A172 (cell line): ENCODE measurements at places on chromosomes 11 and 22.

- DNase-seq: no peak
Measured at GRCh38 chr11:126874831-126875230, 125.7 kb downstream of the KIRREL3 start.

DNA sequence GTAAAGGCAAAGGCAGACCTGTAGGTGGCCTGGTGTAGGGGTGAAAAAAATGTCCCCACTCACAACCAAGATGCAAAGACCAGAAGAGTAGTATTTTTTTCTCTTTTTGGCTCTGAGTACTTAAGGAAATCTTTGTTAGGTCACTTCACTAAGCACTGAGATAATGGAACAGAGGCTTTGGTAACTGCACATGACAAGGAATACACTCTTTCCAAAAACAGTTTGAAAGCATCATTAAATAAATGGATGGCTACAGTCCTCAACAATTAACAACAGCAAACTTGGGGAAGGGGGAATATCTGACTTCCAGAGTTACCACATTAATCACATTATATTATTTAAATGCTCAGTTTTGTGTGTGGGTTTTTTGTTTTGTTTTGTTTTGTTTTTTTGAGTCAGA lies 26.9 kb upstream of the PGM2L1 start:
- no peak for DNase-seq

DNA sequence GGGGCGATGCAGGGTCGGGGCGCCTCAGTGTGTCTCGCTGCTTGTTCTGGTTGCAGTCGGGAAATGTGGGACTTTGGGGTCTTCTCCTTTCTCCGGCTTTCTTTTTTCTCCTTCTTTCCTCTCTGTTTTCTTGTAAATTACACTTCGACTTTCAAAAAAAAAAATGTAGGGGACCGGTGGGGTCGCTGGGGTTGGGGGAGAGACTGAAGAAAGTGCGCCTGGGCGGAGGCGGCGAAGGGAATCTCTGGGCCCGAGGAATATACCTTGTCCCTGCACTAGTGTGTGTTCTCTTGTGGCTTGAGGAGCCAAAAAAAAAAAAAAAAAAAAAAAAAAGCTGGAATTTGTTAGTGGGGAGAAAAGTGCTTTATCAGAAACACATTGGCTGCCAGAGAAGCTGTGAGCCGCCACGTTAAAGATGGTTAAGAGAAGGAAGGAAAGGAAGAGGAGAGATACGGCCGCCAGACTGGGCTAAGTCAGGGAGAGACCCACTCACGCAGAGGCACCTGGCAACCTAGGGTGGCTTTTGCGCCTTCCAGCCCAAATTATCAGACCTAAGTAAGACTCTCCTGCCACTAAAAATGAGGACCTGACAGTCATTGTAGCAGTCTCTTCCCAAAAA lies 8.4 kb upstream of the FLI1 start:
- DNase-seq: no peak

GRCh38 chr11:96642583-96642982 lies 252.8 kb downstream of the JRKL start:
- DNase-seq: no peak

DNA sequence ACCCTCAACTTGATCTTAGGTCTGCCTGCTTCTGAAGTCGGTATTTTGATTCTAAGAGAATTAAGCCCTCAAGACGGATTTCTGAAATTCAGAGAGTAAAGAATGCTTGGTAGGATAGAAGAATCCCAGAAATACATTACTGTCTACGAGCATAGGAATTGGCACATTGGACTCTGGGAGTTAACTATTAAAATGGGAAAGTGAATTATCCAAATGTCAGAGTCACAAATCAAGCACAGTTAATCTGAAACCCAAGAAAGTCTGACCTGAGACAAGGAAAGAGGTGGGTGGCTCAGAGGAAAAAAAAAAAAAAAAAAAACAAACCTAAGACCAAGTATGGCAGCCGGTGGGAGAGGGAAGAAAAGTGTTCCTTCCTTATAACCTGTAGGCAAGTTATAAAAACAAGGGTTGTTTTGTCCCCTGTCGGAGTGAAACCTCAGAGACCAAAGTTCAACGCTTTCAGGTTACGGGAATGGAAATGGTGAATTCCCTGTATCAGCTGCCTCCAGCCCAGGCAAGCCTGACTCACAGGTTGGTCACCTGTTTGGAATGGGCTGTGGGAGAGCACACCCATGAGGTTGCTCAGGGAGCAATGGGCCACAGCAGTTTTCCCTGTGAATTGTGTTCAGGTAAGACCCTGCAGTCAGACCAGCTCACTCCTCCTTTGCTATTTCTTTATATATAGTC lies 139.0 kb downstream of the ETS1 start:
- peak; percentile 79 for DNase-seq

- DNase-seq: no peak
Measured at GRCh38 chr11:20881328-20882079, 212.1 kb downstream of the NELL1 start.

DNA sequence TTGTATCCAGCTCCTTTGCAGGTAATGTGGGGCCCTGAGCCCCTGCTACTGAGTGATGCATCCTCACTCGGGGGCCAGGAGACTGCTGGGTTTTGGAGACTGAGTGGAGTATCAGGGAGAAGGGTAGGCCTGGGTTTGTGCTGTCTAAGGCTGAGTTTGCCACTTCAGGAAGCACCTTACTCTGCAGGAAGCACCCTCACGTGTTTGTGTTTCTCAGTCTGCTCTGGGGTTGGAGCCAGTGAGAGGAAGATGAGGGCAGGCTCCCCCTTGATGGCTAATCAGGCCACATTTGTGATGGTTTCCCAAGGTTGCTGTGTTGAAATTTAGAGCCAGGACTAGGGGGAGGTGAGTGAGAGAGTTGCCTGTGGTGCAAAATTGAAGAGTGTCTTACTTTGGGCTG lies 13.7 kb upstream of the THY1 start:
- DNase-seq: no peak

DNA sequence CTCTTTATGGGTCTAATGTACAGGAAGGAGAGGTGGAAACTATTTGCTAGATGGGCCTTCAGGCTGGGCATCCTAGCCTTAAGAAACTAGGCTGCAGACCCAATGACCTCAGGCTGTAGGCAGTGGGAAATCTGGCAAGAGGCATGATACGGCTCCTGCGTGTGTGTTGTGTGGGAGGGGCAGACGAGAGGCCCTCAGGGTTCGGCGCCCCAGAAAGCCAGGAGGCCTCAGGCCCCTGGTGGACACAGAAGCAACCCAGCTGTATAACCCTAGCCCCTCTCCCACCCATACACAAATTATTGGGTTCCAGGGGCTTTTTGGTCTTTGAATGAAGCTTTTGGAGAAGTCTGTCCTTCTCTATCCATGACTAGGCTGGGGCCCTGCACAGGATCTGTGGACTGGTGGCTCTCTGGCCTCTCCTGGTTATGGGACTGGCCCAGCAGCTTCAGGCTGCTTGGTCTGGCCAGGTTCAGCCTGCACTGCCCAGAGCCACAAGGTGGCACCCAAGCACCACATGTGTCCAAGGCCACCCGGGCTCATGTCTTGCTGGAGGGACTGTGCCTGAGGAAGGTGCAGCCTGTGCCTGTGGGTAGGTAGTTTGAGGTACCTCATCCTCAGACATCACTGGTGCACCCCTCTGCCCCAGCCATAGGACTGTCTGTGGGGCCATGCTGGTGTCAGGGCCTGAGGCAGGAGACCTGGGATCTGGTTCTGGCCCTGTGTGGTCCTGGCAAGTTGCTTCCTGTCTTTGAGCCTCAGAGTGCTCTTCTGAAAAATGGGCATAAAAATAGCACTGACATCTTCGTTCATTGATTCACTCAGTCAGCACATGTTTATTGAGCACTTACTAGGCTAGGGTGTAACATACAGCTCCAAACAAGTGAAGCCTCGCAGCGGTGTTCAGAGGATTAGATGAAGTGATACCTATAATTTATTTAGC lies 87.5 kb downstream of the RRM1 start:
- DNase-seq: peak; percentile 61

- no peak for DNase-seq
Measured at GRCh38 chr22:50276143-50276542, 6.0 kb upstream of the MAPK11 start.

DNA sequence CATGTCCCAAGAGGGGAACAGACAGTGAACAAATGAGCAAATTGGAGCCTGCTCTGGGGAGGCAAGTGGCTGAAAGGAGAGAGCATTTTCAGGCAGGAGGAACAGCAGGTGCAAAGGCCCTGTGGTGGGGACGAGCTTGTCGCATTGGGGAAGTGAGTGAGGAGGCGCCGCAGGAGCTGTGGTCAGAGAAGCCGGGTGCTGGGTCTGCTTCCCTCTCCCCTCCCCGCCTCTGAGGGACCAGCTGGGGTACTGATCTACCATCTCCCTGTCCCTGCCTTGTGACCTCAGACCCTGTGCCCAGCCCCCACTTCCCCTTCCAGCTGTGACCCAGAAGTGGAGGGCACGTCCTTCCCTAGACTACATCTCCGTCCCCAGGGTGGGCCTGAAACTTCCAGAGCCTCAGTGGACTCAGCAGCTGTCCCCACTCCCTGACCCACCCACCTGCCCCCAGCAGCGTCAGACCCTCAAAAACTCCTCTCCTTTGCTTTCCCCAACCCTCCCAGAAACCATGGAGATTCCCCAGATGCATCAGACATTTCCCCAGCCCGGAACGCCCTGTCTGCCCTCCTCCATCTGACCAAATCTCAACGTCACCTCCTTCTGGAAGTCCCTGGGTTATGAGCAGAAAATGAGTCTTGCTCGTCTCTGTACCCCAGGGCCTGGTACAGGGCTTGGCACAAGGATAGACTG lies 19.7 kb upstream of the PDGFB start:
- DNase-seq: no peak
